ENCODE measurements at places on chromosomes 5 and 9.

DNA sequence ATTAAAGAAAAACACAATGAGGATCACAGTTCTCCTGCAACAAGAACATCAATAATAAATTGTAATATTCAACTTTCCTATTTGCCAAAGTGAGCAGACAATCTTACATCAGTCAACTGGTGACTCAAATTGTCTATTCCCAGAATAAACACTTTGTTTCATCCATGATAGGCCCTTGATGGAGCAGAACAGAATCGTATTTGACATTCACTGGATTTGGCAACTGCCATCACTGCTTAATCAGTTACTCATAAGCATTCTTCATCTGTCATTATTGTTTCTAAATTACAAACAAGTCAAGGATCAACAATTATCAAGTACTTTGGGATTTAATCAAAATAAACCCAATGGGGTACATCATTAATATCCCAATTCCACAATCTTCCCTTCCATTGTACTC is 398.4 kb downstream of the GABRG2 start:
- no peak for DNase-seq

DNA sequence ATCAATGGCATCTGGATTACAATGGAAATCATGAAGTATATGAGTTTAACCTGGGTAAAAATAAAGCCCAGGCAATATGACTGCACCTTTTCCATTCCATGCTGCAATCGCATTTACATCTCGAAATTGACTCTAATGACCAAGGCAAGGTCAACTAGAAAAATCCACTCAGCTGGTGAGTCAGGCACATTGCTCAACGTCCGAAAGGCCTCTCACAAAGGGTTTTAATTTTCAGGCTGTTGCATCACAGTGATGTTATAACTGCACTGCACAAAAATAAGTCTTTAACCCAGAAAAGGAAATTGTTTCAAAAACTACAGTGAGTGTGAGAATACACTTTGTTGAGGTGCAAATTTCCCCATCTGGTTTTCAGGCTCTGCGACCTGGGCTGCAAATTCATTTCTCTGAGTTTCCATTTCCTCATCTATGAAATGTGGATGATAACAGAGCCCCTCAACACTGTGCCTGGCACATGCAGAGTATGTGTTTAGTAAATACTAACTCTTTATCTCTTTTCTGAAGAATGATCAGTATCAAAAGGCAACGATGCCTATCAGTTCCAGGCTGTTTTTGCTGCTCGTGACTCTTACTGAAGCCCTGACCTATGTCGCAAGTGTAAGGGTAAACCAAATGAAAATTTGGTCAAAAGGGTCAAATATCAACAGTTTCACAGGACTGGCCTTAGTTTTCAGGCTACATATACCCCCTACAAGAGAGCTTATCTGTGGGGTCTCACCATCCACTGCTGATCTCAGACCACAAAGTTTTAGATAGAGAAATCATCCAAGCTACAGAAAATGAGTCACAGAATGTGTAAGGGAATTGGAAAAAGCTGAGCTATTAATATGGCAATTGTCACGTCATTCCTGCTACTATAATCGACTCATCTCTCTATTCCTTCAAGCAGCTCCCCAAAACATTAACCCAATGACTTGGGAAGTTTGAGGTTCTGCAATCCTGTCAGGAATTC is 4.1 kb downstream of the NFIL3 start:
- DNase-seq = peak; percentile 93

- DNase-seq = no peak
Measured at GRCh38 chr5:61790678-61791077, 458.6 kb downstream of the ZSWIM6 start.

DNA sequence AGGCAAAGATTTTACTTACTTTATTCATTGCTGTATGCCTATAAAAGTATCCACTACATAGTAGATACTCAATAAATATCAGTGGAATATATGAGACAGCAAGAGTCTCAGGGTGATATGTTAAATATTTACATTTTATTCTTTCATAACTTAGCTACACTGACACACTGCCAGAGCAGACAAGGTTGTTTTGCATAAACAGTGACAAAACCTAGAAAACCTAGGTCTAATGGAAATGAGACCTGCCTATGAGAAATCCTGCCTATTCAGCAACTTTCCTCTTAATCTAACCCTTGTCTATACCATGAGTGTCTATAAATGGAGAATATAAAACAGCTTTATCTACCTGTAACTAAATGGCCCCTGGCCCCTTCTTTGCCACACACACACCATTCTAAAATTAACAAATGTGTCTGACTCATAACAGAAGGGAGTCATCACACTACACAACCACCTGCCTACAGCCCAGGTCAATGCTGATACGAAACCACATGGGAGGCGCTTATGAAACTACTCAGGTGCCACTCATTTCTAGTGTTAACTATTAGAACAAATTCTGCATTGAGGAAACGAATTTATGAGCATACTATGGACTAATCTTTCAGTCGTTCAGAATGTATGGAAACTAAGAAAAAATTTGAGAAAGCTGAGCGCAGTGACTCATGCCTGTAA is 60.3 kb downstream of the UBAP2 start:
- DNase-seq = no peak

- no peak for DNase-seq
Measured at GRCh38 chr9:106535439-106535838, 327.5 kb upstream of the ZNF462 start.

DNA sequence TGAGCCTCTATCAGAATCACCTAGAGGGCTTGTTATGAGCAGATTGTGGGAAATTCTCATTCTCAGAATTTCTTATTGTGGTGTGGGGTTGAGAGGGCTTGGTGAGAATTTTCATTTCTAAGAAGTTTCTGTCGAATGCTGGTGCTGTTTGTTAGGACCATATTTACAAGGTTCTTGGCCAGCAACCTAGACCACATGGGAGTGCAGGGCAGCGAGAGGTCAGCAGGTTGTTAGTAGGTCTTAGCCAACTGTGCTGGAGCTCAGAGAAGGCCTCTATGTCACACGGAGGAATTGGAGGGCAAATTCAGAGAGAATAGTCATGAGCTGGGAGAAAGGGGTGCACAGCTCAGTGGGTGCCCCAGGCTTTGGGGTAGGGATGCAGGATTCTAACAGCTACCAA is 357.0 kb downstream of the LRRC70 start:
- DNase-seq = no peak

Data from posterior vena cava (tissue), 2 donors.